HepG2 (cell line): ENCODE measurements at places on chromosomes 6 and 20.

GRCh38 chr6:40210628-40211056 is 276.4 kb upstream of the MOCS1 start:
- no peak for DNase-seq

GRCh38 chr6:96016334-96017069 is 728 bp downstream of the FUT9 start:
- DNase-seq: no peak

DNA sequence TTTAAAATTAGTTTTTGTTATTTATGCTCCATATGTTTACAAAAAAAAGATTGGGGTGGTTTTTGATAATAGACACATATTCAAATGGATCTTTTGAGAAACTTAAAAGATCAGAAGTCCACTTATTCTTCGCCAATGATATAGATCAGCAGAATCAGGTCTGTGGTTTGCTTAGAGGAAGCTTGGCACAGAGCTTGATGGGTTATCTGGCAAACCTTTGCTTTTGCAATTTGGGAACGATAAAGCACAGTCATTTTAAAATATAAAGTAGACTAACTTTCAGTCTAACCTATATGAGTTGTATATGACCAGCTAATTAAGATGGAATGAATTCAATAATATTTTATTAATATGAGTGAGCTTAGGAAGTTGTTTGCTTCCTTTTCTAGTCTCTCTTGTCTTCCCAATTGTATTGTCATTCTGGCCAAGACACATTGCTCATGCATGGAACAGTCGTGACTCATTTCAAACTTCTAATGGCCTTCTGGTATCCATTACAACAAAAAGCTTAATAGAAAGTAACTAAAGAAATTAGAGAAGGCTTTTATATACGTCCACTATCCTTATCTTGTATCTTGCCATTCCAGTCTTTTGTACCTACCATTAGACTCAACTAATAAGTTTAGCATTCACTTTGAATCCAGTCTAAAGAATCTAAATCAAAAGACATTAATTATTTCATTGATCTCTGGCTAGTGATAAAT is 118.7 kb downstream of the TBX18 start:
- no peak for DNase-seq

DNA sequence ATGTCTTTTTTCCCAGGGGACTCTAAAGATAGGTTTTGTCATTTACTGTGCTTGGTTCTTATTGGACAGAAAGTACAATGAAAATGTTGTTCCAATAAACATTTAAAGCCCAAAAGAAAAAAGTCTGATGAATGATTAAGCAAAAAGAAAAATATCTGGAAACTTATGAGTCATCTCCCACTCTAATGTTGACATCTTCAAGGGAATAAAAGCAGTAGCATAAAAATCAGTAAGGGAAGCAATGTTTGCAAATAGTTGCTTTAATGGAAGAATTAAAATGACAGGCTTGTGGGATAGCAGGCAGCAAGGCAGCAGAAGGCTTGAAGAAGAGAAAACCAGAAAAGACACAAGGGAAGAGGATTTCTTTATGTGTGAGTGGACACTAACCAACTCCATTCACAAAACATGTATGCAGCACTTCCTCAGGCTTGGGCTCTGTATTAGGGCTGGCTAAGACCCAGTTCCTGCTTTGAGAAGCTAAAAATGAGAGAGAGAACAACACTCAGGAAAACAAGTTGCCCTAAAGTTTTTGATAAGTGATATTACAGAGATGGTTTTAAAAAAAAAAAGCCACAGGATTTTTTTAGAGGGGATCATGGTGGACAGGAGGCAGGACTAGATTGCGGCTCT is 263.2 kb upstream of the NT5E start:
- no peak for DNase-seq

- DNase-seq: peak; percentile 34
Measured at GRCh38 chr20:44961011-44961869, 1.0 kb upstream of the TOMM34 start.

- DNase-seq: no peak
Measured at GRCh38 chr6:23611776-23612381, 514.1 kb upstream of the NRSN1 start.

DNA sequence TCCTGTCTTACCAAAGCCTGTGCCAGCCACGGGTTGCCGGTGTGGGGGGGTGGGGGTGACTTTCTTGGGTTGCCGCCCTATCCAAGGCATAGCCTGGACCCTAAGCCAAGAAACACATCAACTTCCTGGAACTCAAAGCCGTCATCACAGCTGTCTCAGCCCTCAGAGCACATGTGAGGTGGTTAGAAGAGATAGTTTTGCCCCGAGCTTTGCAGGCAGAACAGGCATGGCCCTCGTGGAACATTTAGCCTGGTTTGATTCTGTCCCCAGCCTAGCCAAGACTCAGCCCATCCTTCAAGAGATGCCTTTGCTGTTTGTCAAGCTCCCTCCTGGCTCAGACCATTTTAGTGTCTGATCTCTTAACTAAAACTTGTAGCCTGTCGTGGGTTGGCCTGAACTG is 64.9 kb downstream of the RREB1 start:
- no peak for DNase-seq
